H7 (cell line): ENCODE measurements at places on chromosomes 7 and 10. TPM values are rescaled to one million over a fixed set of nuclear protein-coding genes. Genes with fewer than 3 reads are reported as not detected.

DNA sequence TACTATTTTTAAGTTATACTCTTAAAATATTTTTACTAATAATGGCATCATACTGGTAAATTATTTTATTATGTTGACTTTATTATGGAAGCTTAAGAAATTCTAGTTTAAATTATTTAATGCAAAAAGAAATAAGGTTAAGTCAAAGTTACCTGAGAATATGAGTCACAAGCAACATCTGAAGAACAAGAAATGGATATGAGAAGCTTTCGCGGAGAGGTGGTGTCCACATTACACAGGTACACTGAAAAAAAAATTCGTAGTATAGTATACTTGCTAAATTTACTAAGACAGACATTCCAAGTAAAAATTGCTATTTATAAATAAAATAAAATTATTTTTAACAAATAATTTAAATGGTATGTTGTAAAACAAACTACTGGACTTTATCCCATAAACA lies 143.8 kb downstream of the AVL9 start:
- DNase-seq, result no peak

- DNase-seq, result no peak
These were observed 7.8 kb downstream of the NOD1 start for GRCh38 chr7:30470771-30471170.

GRCh38 chr7:19121977-19122588 lies 4.6 kb upstream of the TWIST1 start:
- peak; percentile 47 for DNase-seq

- DNase-seq, result no peak
These were observed 232.6 kb upstream of the GPR26 start for GRCh38 chr10:123433539-123433938.

- no peak for DNase-seq
These were observed 187.1 kb downstream of the MLLT10 start for GRCh38 chr10:21721000-21721665.

- peak; percentile 4 for DNase-seq
These were observed 134.0 kb downstream of the CD36 start for GRCh38 chr7:80772347-80772993.

Gene ECHDC3
- 57.9 and 59.7 TPM in 2 replicates for total RNA-seq

DNA sequence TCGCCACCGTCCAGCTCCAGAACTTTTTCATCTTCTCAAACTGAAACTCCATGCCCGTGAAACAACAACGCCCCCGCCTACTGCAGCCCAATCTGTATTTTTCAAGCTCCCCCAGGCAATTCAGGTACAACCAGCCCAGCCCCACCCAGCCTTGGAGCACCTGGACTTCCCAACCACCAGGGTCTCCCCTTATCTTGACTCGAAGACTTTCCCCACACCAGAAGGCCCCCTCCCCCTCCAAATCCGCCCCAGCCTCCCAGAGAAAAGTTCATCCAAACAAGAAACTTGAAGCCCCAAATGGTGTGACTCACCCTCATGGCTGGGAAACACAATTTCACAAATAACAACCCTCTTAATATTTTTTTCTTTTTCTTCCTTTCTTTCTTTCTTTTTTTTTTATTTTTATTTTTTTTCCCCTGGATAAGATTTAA lies 10.6 kb downstream of the ZCCHC24 start:
- DNase-seq, result peak; percentile 61

- no peak for DNase-seq
These were observed 261.4 kb upstream of the PITRM1 start for GRCh38 chr10:3433988-3434387.

DNA sequence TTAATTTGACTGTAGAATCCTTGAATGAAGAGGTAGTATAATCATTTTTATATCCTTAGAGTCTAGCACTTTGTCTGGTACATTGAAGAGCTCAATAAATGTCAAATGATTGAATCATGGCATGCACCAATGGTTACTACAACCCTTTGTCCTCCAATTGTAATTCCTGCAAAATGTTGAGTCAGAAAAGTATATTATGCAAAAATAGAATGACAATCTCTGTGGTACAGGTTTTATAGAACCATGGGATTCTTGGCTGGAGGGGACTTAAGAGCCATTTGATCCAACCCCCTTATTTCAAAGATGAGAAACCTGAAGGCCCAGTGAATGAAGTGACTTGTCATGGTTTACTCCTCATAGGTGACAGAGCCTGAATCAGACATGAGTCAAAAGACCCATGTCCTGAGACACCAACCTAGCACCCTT lies 30.9 kb upstream of the SMKR1 start:
- DNase-seq, result no peak
